ENCODE measurements at places on chromosomes 6 and 20.

- DNase-seq = no peak
Measured at GRCh38 chr20:54023406-54023805, 47.0 kb downstream of the BCAS1 start.

DNA sequence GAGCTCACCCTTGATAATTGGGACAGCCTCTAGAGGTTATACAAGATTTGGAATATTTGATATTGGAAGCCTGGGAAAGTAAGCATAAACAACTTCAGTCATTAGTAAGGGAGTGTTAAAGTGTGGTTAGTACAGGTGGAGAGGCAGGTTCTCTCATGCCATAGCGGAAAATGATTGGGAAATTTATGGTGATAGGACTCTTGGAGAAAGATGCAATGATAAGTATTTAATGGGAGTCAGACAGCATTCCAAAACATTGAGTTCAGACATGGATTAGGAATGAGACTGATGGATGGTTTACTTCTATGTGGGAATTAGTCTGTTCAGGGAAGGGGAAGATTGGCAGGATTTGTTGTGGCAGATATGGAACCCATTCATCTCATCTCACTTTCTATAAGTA, 152.7 kb downstream of the MCHR2 start:
- no peak for DNase-seq

DNA sequence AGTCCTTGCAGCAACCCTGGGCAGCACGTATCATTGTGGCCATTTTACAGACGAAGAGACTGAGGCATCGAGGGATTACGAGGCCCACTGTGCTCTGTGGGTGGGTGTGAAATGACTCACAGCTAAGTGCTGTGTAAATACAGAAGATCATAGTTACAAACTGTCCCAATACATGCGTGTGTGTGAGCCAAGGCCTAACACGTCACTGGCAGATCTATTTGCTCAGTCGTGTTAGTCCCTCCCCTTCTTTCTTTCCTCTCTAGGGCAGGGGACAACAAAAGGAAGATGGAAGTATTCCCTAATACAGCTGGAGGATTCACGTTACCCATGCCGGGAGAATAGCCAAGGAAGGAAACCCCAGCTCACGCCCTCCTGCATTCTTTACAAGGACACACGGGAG, 175.9 kb downstream of the CDC5L start:
- no peak for DNase-seq

DNA sequence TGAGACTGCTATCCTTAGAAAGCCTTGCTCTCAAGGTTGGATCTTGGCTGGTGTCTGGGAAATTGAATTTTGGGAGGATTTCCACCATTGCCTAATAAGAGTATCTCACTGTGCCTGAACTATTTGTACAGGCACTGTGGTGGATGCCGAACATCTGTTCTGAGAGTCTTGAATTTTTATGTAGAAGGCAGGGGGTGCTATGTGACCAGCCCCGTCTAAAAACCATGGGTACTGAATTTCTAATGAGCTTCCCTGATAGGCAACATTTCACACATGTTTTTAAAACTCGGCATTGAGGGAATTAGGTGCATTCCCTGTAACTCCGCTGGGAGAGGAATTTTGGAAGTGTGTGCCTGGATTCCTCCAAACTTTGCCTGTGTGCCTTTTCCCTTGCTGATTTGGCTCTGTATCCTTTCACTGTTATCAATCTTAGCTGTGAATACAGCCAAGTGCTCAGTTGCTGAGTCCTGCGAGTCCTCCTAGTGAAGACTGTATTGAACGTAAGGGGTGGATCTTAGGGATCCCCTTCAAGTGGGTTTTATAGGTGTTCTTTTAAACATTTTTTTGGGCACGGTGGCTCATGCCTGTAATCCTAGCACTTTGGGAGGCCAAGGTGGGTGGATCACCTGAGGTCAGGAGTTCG, 27.6 kb upstream of the SCAF8 start:
- no peak for DNase-seq

DNA sequence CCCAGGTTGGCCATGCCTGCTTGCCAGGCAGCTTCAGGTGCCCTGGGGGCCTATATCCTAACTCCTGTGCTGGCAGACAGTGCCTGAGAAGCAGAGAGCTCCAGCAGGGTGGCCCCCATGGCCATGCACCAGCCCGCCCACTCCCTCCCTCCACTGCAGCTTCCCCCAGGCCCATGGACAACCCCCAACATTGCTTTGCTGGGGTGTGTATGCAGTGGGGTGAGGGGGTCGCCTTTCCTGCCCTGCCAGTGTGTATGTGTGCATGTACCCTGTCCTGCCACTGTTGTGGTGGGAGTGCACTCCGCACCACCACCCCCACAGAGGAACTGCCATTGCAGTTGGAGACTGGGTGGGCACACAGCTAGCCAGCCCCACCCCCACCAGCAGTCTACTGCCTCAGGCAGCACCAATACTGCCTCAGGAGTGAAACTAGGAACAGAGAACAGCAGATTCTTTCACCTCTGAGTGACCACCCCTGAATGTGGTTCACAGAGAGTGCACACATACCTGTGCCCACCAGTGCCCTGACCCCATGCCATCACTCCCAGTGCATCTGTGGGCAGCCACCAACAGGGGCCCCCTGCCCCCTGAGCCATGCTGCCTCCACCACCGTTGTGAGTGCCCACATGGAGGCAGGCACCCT, 151.1 kb downstream of the LRRC1 start:
- DNase-seq = no peak
